ENCODE measurements at places on chromosomes 4 and X.

DNA sequence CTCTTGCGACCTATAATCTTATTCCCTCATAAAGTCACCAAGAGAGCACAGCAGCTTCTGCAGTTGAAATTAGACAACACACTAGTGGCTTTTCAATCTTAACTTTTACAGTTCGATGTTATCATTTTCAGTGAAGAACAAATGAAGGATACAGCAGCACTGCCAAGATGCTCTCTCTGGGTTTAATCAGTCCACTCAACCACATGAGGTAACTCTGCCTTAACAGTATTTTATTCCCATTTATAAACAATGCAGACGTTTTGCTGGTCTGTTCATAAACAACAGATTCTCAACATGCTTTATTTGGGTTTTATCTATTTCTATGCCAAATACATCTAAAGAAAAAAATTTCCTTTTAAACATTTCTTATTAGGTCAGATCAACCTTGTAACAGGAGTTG is 646.0 kb upstream of the FAM241A start:
- no peak for DNase-seq

- DNase-seq: no peak
Observed at GRCh38 chr4:26804925-26805324, 55.7 kb upstream of the STIM2 start.

DNA sequence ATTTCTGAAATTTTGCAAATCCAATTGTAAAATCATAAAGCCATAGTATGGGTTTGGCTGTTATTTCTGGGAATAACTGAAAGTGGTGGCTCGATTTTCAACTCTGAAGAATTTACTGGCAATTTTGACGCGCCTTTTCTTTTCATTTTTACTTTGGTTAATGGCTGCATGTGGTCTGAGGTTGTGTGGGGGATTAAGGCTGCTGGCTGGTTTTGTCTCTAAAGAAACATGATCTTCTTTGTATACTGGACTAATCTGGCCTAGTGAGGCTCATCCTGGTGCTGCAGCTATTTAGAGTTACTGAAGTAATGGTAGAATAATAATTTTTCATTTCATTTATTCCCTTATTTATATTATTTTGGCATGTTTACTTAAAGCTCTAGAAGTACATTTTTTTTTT is 164.0 kb downstream of the RNF150 start:
- no peak for DNase-seq

DNA sequence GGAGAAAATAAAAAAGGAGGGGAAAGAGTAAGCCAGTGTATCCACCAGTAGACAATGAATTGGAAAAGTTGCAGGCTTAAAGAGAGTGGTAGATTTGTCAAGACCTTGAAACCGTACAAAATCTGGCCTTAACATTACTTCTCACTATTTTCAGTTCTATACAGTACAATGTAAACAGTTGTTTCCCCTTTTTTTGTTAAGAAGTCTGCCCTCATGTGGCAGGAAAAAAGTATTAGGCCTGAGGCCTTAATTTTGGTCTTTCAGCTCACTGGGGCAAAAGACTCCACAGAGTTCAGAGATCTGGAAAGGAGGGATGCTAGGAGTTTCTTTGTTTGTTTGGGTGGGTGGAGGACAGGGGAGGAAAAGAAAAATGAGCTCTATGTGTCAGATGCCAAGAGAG is 92.8 kb upstream of the CCDC160 start:
- DNase-seq: no peak

DNA sequence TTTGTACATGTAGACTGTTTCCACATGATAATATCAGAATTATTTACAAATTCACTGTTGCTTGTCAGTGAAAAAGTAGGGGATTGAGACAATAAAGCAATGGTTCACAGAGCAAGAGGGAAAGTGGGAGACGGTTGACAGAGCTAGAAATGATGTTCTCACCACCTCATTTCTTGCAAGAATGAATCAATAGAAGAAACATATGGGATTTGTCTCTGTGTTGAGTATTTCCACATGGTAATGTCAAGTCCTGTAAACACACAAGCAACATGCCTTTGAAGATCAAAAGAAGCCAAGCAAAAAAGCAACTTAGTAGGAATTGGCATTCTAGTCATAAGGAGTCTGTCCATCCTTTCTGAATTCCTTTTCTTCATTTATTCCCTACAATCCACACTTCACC is 1806.6 kb upstream of the AGA start:
- DNase-seq: no peak

- no peak for DNase-seq
Observed at GRCh38 chrX:46381630-46382029, 163.6 kb downstream of the ZNF674 start.

GRCh38 chr4:19171832-19172231 is 1079.9 kb upstream of the SLIT2 start:
- no peak for DNase-seq

- DNase-seq: no peak
Observed at GRCh38 chrX:66022632-66023384, 17.1 kb downstream of the VSIG4 start.

DNA sequence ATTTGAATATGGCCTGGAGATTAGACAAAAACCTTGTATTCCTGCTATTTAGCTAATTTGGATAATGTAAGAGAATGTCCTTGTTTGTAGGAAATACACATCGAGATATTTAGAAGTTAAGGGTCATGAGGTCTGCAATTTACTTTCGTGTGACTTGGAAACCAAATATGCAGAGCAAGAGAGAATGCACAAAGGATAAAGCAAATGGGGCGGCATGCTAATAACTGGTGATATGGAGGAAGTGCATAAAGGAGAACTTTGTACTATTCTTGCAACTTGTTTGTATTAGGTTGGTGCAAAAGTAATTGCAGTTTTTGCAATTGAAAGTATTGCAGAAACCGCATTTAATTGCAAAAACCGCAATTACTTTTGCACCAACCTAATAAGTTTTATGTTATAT is 7.2 kb upstream of the CXCR3 start:
- no peak for DNase-seq

DNA sequence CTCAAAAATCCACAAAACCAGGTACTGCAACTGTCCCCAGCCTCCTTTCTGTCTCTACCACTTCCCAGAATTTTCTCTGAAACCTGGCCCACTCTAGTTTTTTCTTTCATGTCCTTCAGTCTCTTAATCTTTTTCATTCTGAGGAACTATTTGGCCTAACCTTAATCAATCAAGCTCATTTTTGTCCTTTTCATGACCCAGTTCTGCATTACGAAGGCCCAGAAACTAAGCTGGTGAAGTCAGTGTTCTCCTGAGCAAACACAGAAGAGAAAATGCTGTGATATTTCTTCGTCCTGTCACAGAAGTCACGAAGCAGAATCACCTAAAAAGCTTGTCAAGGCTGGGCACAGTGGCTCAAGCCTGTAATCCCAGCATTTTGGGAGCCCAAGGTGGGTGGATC is 131.7 kb upstream of the EDNRA start:
- DNase-seq: no peak

DNA sequence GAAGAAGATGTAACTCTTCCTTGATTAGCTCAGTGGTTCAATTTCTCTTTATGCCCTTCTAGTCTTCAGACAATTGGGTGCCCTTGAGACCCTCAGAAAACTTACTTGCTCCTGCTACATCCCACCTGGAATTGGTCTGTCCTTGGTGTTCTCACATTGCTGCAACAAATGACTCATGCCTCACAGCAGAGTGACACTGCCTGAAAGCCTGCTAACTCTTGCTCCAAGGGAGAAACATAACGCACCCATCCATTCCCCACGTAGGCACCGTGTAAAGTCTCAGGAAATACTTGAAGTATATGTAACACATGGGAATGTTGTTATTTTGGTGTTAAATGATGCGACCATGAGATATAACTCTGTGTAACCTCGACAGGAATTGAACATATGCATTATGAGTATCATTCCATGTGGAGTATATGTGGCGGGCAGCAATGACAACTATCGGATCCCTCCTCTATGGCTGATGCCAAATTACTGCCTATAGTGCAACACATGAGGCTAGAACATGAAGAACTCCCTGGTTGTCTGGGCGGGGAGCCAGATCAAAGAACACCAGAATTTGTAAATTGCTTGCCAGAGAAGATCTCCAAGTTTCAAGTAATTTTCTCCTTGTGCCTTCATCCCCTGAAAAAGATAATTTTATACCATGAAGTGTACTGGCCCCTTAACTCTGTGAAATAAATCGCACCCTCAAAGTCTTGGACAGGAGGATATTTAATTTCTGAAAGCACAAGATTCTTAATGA is 231.3 kb upstream of the STK26 start:
- no peak for DNase-seq

- DNase-seq: no peak
Observed at GRCh38 chrX:7266288-7266687, 118.3 kb upstream of the PUDP start.
